ENCODE measurements at places on chromosomes 6 and 20. TPM values are rescaled to one million over a fixed set of nuclear protein-coding genes. Genes with fewer than 3 reads are reported as not detected.

GRCh38 chr6:67952121-67952520, 683.0 kb upstream of the ADGRB3 start:
- no peak for DNase-seq

DNA sequence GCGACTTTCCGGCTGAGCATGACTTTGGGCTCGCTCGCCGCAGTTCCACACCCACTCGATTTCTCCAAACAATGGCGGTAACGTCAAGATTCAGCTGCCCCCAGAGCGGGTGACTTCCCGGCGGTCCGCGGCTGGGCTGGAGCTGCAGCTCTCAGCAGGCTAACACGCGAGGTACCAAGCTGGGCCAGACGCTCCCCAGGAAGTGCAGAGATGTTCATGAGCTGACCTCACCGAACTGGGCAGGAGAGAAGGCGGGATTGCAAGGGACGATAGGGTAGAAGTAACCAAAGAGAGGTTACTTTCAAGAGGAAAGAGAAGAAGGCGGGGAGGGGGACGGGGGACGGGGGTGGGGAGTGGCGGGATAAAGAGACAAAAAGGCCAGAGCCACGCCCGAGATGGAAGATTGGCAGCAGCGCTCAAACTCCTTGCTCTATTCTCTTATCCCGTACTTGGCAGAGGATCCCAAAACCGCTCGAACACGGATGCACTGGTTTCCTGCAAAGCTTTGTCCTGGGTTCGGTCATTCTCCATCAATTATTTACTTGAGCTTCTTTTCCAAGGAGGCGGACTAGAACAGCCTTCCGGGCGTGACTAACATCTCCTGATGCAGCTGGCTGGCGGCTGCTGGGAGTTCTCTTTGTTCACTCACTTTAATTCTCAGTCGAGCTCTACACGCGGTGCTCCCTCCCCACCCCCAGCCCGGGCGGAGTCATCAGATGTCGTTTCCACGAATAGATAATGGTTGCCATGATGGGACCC, at the start of gene MTCL3:
Gene MTCL3, minus strand, starts transcription at position 626 of the 759 bp plus-strand sequence.
- no peak for DNase-seq

GRCh38 chr6:157386023-157386422, 5.0 kb downstream of the ZDHHC14 start:
- DNase-seq = no peak

DNA sequence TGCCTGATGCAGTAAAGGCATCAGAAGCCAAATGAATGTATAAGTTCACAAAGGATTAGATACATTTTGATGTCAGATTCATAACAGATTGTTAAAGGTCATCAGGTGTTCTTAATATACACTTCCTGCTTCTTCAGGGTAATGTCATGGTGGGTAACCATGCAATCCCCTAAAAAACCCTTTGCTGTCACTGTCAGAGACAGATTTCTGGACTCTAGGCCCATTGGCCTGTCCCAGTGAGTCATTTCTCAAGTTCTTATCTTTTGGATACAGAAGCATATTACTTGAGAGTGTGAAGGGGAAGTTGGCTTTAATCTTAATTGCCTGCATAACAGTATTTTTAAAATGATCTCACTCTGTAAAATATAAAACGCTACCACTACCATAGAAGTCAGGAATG, 895.6 kb upstream of the MAP3K7 start:
- DNase-seq = no peak

- DNase-seq = no peak
Measured at GRCh38 chr20:21208999-21209398, 83.1 kb downstream of the KIZ start.

- DNase-seq = no peak
Measured at GRCh38 chr6:89952105-89952671, 57.9 kb downstream of the GJA10 start.

DNA sequence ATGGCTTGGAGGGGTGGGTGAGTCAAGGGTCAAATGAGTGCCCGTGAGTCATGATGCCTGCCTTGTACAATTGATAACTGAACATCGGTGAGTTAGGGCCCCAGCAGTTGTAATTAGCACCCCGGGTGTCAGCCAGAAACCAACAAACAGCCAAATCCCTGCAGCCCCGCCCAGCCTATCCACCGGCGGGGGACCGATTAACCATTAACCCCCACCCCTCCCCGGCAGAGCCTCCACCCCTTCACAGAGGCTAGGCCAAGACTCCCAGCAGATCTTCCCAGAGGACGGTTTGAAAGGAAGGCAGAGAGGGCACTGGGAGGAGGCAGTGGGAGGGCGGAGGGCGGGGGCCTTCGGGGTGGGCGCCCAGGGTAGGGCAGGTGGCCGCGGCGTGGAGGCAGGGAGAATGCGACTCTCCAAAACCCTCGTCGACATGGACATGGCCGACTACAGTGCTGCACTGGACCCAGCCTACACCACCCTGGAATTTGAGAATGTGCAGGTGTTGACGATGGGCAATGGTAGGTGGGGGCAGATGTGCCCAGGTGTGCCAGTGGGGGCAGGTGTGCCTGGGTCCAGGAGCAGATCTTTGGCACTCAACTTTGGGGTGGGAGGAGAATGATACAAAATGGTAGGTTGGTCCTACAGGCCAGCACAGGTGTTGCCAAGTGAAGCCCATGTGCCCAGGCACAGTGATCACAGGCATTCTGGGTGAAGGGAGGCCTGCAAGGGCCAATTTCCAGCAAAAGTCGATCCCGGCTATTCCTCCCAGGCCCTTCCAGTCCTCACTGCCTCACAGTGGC, 45.7 kb downstream of the HNF4A start:
- peak; percentile 89 for DNase-seq

DNA sequence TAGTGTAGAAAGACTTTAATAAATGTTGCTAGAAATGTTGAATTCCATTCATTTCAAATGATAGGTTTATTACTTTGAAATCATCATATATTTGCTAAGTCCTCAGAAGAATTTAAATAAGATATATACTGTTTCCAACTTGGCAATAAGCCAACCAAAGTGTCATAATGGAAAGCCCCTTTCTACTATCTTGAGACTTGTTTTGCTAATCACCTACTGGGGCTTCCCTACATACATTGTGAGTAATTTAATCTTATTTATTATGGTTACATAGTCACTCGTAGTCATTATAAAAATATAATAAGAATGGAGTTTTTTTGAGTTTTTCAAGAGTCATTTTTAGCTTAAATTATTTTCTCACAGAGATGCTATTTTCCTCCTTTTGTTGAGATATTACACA, 20.7 kb downstream of the COL19A1 start:
- no peak for DNase-seq

- DNase-seq = no peak
Measured at GRCh38 chr6:83463886-83464285, 33.0 kb upstream of the ME1 start.

- DNase-seq = no peak
Measured at GRCh38 chr20:61203320-61203719, 48.7 kb upstream of the CDH4 start.

GRCh38 chr6:142459271-142459670, 157.5 kb downstream of the ADGRG6 start:
- no peak for DNase-seq

DNA sequence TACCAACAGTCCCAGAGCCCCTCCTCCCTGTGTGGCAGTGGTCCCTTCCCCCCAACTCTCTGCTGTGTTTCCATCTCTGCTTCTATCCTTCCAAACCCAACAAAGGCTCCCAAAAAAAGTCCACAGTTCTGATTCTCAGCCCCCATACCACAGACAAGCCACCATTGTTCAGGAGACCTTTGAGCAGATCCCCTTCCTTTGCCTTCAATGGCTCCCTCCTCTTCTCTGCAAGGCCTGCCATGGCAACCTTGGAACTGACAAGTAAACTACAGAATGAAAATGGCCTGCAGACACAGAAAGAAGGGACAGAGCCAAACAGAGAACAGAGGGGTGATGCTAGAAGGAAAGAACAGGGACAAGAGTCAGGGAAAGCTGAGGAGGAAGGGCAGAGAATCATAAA, 23.2 kb downstream of the OR2H2 start:
- DNase-seq = no peak

GRCh38 chr20:53502820-53503219, 90.8 kb downstream of the ZNF217 start:
- DNase-seq = no peak

- no peak for DNase-seq
Measured at GRCh38 chr6:52820198-52820597, 16.6 kb upstream of the GSTA1 start.

DNA sequence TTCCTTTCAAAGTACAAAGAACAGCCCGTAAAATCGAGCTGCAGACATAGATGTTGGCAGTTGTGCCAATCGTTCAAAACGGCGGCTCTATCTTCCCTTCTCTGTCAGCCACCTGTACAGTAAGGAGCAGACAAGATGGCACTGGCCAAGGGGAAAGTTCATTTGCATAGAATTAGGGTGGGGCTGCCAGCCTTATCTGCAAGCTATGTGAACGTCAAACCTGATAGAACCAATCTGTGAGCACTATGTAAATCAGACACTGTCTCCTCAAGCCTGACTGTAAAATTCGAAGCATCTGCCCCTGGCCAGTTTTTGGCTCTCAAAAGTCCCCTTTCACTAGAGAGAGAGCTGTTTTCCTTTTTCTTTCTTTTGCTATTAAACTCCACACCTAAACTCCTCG, 374.5 kb downstream of the EPM2A start:
- DNase-seq = no peak

DNA sequence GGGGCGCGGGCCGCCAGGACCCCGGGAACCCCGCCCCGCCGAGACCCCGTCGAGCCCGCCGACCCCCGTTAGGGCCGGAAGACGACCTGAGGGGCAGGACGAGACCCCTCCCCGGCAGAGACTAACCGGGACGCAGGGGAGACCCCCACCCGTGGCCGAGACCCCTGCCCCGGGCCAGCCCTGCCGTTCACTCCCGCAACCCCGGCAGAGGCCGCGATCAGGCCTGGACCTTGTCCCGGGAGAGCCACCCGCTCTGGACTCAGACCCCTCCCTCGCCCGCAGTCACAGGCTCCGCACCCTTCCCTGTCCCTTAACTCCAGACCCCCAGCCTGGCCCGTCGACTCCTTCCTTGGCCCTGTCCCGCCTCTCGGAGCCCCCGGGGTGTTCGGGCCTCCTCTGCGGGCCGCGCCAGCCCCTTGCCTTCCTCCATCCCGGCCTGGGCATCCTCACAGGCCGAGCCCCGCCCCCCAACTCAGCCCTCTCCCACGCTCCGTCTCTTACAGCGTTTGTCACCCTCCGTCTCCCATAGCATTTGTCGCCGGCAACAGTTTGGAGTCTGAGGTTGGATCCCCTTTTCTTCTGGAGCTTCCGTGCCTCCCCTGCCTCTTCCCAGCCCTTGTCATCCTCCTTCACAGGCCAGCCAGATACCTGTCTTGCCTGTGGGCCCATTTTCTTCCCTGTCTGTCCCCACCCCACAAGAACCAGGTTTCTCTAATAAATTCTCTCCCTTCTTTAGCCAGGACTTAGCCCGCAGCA, 569 bp downstream of the TCEA2 start:
- DNase-seq = no peak

DNA sequence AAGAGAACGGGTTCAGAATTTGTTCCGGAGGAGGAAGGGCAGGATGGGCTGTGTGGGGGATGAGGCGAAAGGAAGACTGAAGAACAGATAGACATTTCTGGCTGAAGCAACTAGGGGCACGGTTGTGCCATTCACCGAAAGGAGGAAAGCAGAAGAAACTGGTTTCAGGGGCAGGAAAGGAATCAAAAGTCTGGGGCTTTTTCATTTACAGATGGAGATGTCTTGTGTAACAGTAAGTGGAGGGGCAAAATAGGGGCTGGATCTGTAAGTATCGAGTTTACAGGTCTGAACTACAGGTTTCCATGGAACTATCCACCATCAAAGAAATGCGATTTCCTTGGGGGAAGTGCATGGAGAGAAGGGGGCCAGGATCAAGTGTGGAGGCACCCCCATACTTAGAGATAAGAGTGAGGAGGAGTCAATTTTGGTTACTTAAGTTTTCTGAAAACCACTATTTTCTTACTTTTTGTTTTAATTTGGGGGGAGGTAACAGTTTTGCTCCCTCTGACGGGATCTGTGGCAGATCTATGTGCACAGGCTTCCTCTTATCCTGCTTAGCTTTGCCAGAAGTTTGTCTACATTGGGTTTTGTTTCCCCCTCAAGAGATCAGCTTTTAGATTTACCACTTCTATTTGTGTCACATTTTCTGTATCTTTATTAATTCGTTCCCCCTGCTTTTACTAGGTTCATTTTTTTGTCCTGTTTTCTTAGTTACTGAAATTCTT, 120.1 kb downstream of the SLC23A2 start:
- DNase-seq = no peak

GRCh38 chr20:32752458-32753250, 9.4 kb upstream of the COMMD7 start:
- DNase-seq = no peak

- no peak for DNase-seq
Measured at GRCh38 chr20:22005535-22005934, 300.1 kb downstream of the PAX1 start.

DNA sequence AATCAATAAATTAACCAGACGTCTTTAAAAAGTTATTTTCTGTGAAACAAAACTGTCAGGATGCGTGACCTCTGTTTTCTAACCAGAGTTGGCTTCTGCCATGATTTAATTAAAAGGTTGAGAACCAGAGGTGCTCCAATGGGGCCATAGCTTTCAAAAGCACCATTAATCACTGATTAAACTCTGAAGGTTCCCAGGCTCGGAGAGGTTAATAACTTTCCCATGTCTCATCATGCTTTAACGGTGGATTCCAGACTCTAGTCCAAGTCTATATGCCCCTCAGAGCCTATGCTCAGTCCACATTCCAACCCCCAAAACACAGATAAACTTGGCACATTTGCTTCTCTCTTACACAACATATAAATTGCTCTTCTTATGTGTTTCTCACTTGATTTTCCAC, 95.5 kb downstream of the SNAP91 start:
- no peak for DNase-seq

DNA sequence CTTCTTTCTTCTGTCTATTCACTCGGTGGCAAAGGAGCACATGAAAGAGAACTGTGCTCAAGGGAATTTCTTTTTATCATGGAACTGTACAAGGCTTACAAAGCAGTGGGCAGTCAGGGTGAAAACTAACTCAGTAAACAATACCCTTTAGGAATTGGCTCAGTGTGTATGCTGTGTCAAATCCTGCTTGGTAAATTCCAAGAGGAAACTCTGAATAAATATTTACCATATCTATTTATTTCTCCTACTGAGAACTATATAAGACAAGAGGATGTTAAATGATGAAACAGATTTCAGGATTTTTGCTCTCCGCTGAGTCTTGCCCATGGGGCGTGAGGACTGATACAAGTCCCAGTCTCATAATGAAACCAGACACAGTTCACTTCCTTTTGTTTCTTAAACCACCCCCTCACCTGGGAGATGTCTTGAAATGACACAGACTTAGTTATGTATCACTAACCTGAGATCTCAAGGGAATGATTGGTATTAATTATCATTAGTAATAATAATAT, 188.8 kb downstream of the BACH2 start:
- DNase-seq = no peak

SPATS1 gene
- total RNA-seq = not detected

UBE2C gene
- total RNA-seq = not detected

TRAM2 gene
- 56.3 TPM for total RNA-seq

PHF3 gene
- total RNA-seq = 41.2 TPM

THEMIS gene
- 0.45 TPM for total RNA-seq

ENPP5 gene
- 0.67 TPM for total RNA-seq

SAMD5 gene
- 0.39 TPM for total RNA-seq

MRS2 gene
- total RNA-seq = 20.6 TPM

MUCL3 gene
- not detected for total RNA-seq

CST5 gene
- total RNA-seq = not detected

IL17F gene
- not detected for total RNA-seq

GABRR1 gene
- not detected for total RNA-seq
